Choroid plexus epithelial cell (primary cell): ENCODE measurements at places on chromosomes 4 and X.
A peak's percentile ranks its signal among the peaks of the same experiment; 100 is the strongest.

DNA sequence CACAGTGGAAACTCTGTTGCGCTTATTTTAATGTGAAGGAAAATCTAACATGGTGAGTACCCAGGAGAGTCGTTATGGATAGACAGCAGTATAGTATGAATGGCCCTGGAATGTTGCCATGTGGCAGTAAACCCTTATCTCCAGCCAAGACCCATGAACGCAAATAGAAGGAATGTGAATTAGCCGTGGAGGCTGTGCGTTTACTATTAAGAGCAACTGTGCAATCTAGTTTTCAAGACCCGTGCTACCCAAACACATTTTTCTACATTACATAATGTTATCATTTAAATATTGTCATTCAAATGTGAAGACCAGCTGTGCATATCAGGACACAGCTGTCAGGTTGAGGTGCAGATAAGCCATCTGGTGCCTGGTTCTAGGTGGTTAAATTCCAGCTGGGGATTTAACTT lies 13.3 kb upstream of the AGA start:
- peak; percentile 58 for DNase-seq

GRCh38 chrX:116378961-116379360 lies 57.4 kb upstream of the SLC6A14 start:
- no peak for DNase-seq

DNA sequence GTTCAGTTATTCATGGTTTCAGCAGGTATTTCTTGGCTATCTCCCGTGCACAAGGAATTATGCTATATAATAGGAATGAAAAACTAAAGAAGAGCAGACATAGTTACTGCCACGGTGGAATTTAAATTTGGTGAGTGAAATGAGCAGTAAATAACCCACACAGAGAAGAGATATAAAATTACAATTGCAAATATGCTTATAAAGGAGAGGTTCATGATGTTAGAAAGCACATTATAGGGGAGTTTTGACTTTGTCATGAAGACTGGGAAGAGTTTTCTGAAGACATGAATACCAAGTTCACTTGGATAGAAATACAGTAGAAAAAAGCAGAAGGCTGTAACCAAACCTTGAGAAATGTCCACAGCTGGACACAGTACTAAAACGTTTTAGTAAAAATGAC lies 712.0 kb upstream of the AADAT start:
- DNase-seq = no peak

- DNase-seq = no peak
Measured at GRCh38 chrX:40201329-40201885, 103.6 kb upstream of the BCOR start.

GRCh38 chr4:102518703-102519131 lies 17.6 kb downstream of the NFKB1 start:
- peak; percentile 75 for DNase-seq
